ENCODE measurements at places on chromosomes 12 and 14.
A peak's percentile ranks its signal among the peaks of the same experiment; 100 is the strongest.

GRCh38 chr14:78071016-78071549 lies 99.1 kb upstream of the NRXN3 start:
- no peak for DNase-seq

DNA sequence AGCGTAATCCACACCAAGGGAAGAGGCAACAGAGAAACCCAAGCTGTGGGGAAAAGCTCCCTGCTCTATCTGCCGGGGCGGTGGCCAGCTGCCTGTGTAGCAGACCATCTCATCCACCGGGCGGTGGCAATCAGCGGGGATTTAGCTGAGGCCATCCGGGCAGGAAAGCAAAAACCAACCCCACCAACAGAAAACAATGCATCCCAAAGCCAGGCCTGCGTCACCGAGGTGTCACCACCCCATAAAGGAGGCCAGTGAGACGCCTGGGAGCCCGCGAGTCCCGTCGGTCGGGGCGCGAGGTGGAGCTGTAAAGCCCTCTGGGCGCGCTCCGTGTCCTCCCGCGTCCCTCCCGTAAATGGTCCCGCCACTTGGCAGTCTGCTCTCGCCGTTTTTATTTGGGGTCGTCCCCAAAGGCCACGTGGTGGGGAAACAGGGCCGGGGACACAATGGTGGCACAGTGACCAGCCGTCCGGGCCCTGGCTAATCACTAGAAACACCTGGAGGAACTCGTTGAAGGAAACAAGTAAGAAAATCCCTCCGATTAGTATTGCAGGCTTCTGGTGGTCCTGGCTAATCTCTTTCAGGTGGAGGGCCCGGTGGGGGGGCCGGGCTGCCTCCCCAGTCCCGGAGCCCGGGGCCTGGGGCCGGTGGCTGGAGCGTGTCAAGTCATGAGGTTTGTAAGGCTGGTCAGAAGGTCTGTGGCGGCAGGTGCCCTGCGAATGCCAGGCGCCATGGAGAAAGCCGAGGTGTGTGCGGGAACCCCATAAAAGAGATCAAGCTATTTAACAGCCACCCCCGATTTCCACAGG lies 94.7 kb upstream of the GSC start:
- no peak for DNase-seq

GRCh38 chr14:103504991-103505565 lies 17.6 kb downstream of the CKB start:
- no peak for DNase-seq

DNA sequence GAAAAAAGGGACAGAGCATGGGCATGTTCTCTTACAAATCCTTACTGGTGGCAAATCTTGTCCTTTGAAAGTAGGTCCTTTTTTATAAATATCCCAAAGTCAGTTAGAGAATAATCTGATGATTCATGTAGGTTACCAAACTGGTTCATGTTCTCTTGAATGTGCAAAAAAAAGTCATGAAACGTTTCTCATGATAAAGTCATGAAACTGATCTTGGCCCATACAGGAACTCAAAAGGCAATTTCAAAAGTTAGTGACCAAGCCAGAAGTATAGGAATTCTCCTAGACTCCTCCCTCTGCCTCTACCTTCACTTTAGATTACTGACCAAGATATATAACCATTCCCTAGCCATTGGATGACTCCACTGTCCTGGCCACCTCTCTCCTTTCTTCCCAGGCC lies 27.3 kb upstream of the SPTSSA start:
- no peak for DNase-seq

DNA sequence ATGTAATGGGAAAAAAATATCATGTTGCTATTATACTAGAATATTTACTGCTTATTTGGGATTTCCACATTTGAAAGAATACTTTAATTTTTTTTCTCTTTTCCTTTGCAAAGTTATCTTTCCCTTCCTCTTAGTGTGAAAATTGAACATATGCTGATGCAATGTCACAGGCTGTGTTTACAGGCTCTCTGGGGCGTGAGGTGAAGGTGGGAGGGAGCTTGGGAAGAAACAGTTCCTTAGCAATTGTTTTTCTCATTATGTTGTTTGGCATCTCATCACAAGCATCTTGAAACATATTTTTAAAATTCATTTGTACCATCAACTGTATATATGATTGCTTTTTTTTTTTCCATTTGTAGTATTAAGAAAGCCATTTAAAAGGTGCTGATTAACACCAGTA lies 47.9 kb upstream of the NAV3 start:
- DNase-seq = no peak

DNA sequence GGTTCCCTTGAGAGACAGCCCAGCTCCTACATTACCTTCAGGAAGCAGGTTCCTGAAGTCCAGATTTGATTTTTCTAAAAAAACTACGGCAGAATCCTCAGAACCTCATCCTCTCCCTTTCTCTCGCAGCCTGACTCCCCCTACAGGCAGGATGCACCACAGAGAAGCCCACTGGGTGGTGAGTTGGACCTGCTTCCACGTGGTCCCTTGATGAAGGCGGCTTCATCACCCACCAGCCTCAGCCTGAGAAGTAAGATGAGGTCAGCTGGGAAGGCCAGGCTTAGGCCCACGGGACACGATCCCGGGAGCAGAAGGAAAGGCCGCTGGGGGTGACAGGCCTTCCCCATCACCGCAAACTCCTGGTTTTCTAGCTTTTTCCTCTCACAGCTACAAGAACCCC lies 83.0 kb downstream of the ACTN1 start:
- DNase-seq = no peak

GRCh38 chr12:93563807-93564538 lies 8.5 kb upstream of the SOCS2 start:
- DNase-seq = no peak

DNA sequence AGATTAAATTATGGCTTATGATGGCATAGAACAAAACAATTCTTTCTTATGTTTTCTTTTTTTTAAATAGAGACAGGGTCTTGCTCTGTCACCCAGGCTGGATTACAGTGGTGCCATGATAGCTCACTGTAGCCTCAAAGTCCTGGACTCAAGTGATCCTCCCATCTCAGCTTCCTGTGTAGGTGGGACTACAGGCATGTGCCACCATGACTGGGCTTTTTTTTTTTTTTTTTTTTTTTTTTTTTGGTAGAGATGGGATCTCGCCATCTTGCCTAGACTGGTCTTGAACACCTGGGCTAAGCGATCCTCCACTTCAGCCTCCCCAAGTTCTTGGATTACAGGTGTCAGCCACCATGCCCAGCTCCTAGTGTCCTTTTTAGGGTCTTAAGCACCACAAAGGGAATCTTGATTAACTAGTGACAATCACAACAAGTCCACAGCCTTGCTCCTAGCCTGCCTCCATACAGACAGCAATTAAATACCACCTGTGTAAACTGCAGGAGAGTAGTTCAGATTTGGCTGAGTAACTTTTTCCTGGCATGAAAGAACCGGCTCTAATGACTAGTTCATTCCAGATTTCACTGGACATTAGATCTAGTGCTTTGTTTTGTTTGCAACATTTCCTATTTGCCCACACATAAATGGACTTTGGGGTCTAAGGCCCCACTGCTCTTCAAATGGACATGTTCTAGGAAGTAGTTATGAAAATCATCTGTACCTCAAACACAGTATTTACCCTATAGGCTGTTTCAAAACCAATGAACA lies 61.6 kb downstream of the SH2B3 start:
- no peak for DNase-seq

- DNase-seq = no peak
Measured at GRCh38 chr12:61911113-61911512, 349.1 kb upstream of the USP15 start.

- no peak for DNase-seq
Measured at GRCh38 chr14:78310272-78310671, 140.1 kb downstream of the NRXN3 start.

DNA sequence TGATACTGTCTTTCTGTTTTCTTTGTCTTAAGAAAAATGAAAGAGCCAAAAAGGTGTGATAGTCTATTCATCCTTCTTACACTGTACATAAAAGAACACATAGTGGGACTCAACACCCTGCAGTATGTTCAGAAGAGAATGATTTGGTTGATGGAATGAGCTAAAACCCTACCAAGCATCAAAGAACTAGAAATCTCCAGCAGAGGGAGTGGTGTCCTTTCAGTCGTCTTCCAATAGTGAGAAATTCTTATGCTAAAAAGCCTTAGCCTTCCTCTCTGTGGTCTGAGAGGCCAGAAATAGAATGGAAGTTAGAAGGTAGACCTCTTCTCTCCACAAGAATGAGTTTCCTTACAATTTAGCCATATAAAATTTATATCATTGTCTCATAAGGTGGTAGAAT lies 393.4 kb upstream of the SEL1L start:
- no peak for DNase-seq

GRCh38 chr12:26172013-26172412 lies 23.4 kb upstream of the SSPN start:
- no peak for DNase-seq

- no peak for DNase-seq
Measured at GRCh38 chr12:88658009-88658408, 77.7 kb upstream of the KITLG start.

DNA sequence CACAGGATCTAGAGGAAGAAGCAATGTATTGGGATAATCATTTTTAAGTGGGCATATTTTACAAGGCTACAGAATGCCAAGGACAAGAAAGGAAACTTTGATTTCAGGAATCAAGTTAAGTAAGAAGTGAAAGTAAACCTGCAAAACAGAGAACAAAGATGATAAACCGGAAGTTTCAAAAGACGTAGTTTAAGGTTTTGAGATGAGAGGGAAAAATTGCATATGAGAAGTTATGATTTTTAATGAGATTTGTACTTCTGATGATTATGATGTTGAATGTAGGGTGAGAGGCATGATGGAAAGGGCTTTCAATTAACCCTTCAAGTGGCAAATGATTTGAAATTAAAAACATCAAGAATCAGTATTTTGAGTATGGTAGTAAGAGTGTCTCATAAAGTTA lies 134.9 kb downstream of the CAPZA3 start:
- DNase-seq = no peak

GRCh38 chr12:237026-237815 lies 23.3 kb upstream of the SLC6A12 start:
- DNase-seq = no peak

DNA sequence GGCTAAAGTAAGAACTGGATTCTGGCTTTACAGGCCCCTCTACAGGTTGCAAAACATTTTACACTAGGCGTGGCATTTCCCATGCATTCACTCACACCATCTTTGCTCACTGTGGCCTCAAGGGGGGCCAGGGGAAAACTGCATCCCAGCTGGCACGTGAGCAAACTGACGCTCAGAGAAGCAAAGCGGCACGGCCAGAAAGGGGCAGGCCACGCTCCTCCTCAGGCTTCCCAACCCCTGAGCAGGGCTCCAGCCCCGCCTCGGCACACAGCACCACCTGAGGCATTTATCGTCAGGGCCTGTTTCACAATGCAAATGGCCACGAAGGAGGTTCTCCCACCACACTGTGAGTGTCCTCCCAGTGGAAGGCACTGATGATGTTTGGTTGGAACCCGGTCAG lies 90.8 kb downstream of the BCL11B start:
- DNase-seq = no peak

DNA sequence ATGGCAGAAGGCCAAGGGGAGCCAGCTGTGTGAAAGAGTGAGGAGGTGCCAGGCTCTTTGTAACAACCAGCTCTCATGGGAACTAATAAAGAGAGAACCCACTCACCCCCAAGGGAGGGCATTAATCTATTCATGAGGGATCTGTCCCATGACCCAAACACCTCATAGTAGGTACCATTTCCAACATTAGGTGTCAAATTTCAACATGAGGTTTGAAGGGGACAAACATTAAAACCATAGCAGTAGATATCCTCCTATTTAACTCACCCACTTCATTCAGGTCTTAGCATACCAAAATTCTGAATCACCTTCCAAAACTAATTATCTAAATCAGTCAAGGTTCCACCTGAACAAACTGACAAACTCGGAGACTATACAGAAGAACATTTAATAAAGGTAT lies 75.3 kb downstream of the PPFIA2 start:
- DNase-seq = no peak

GRCh38 chr12:115176741-115177400 lies 492.9 kb upstream of the TBX3 start:
- DNase-seq = no peak

- DNase-seq = no peak
Measured at GRCh38 chr14:54338696-54339317, 58.0 kb upstream of the CDKN3 start.

- DNase-seq = no peak
Measured at GRCh38 chr12:55670276-55670675, 33.6 kb downstream of the OR10P1 start.

DNA sequence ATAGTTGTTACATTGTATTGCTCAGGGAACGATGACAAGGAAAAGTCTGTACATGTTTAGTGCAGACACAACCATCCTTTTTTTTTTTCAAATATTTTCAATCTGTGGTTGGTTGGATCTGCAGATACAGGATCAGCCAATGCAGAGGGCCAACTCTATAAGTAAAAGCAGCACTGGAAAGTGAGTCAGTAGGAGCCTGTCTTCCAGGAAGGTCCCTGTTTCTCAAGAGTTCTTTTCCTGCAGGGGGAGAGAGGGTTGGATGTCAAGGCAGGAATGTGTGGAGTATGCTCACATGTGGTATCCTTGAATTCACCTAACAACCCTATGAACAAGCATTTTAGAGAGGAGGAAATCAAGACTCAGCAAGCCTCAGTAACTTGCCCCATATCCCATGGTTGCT lies 409.1 kb downstream of the NPAS3 start:
- DNase-seq = peak; percentile 35

DNA sequence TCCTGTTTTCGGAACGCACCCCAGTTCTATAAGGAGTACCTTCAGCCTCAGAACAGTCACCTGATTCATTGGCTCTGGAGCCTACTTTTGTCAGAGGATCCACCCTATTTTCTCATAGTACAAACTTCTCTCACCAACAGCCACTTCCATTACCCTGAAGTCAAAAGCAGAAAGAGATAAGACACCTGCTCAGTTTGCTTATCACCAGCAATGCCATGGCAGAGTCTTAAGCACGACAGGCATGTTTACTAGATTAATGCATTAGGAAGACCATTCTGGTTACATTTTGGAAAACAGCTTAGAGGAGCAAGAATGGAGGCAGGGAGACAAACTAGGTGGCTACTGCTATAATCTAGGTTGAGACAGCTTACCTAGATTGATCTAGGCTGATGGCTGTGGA lies 67.7 kb downstream of the GXYLT1 start:
- no peak for DNase-seq

- peak; percentile 97 for DNase-seq
Measured at GRCh38 chr14:32076278-32077080, 625 bp upstream of the ARHGAP5 start.

DNA sequence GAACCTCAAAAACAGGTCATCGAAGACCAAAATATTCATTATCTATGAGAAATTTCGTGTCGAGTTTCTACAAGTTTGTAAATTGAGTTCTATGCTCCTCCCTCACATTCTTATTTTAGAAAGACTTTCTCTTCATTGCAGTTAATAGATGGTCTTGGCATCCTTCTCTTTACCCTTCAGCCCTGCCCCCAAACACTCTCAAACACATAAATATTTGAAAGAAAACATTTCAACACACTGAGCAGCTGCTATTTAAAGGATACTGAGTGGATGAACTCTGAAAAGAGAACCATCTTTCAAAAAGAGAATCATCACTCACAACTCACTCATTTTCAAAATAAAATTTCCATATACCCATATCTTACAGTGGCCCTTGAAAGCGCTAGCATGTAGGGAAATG lies 67.1 kb downstream of the NUAK1 start:
- no peak for DNase-seq

GRCh38 chr12:3202096-3202495 lies 124.9 kb downstream of the TSPAN9 start:
- no peak for DNase-seq

- no peak for DNase-seq
Measured at GRCh38 chr12:104622928-104623327, 166.2 kb downstream of the CHST11 start.

Data from skeletal muscle cell (primary cell).